ENCODE measurements at places on chromosomes 11 and 22.

DNA sequence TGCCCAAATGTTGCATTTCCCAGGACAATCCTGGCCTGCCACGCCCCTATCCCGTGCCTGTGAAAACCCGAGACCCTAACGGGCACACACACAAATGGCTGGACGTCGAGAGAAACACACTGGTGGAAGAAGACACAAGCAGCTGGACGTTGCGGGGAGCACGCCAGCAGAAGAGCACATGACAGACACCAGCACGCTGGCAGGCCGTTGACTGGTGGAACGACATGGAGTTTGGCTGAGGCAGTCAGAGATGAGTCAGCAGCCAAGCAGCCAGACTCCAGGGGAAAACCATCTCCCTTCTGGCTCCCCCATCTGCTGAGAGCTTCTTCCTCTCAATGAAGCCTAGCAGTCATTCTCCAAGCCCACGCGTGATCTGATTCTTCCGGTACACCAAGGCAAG is 606.7 kb upstream of the LRRC4C start:
- peak; percentile 33 for DNase-seq

DNA sequence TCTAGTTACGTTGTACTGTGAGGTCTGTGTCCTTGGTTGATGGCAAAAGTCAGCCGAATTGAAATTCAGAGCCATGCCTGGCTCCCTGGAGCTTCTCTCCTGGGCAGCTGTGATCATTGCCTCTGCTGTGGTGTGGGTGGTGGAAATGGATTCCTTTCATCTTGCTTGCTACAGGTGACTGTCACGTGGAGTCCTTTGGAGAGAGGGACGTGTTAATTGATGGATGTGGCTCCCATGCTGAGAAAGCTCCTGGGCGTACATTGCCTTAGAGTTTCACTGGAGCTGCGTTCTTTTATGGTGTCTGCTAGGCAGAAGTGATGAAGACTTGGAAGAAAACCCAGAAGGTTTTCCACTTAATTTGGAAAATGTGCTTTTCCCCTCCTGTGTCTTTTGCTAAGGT is 41.9 kb upstream of the PPP6R3 start:
- no peak for DNase-seq

- DNase-seq = peak; percentile 28
Observed at GRCh38 chr11:61532134-61533038, 23.8 kb downstream of the LRRC10B start.

- DNase-seq = no peak
Observed at GRCh38 chr22:35611200-35611890, 5.8 kb downstream of the MB start.

- peak; percentile 80 for DNase-seq
Observed at GRCh38 chr11:64762674-64763525, 3.1 kb upstream of the PYGM start.

DNA sequence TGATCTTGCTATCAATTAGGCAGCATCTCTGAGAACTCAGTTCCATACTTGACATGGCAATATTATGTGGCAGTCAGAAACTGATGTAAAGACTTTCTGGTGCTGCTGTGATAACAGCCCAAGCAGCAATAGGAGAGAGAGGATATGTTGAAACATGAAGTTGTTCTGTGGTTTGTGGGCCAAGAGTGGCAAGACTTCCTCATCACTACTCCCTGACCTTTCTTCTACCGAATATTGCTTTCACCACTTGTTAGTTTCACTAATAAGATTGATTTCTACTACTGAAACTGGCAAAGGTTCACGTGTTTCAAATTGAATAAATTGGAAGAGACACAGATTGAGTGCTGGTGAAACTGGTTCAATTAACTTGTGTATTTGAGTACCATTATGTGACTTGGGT is 852.6 kb upstream of the RAG2 start:
- no peak for DNase-seq

Data from EH (cell line).